ENCODE measurements at places on chromosomes 2 and 18. TPM values are rescaled to one million over a fixed set of nuclear protein-coding genes. Genes with fewer than 3 reads are reported as not detected.

DNA sequence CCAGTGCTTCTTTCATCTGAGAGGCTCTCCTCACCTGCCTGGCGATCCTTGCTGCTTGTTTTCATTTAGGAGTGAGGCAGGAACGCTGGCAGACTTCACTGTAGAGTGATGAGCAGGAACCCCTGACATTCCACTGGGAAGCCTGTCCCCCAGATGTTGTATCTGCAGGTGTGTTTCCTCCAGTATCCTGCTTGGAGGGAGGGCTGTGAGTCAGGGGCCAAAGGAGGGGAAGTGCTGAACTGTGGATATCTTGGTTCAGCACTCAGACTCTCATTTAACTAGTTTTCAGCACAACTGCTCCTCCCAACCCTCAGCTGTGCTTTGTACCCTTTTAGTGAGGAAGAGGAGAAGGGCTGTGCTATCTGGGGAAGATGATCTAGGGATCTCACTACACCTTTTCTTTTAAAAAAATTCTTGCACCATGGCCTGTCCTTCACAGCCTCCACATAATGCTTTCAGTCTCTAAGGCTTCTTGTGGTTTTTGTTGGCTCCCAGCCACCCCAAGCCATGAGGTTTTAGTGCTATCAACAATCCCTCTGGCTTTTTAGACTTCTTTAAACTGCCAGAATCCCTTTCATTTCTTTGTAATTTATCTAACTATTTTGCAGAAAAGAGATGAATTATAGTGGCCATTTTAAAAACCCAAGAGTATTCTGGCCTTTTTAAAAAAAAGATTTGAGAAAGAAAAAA, 11.2 kb downstream of the ANKAR start:
- peaks cover 1% of the 10 kb centered on the region for H3K4me1 ChIP-seq
- H3K27me3 ChIP-seq, result no peaks in the 10 kb centered on the region
- no peak overlapping the region for H3K27ac ChIP-seq
- no peak for DNase-seq
- H3K4me3 ChIP-seq, result no peak overlapping the region

DNA sequence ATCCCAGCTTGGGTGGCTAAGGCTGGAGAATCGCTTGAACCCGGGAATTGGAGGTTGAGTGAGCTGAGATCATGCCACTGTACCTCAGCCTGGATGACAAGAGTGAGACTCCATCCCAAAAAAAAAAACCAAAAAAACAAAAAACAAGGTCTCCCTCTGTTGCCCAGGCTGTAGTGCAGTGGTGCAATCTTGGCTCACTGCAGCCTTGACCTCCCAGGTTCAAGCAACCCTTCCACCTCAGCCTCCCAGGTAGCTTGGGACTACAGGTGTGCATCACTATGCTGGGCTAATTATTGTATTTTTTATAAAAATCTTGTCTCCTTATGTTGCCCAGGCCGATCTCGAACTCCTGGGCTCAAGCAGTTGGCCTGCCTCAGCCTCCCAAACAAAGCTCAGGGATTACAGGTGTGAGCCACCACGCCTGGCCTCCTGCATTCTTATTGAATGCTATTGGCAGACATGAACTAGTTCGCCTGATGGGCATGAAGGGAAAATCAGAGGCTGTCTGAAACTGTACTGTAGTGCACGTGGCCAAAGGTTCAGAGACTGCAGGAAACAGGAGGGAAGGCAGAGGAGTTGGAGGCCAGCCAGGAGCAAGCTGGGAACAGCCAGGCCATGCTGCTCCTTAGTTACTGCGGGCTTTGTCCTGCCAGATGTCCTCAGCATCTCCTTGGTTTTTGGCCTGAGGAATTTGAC, 16.0 kb upstream of the ASXL2 start:
- no peak overlapping the region for H3K4me3 ChIP-seq
- no peaks in the 10 kb centered on the region for H3K36me3 ChIP-seq
- no peak for DNase-seq
- H3K27me3 ChIP-seq, result peaks cover 4% of the 10 kb centered on the region

DNA sequence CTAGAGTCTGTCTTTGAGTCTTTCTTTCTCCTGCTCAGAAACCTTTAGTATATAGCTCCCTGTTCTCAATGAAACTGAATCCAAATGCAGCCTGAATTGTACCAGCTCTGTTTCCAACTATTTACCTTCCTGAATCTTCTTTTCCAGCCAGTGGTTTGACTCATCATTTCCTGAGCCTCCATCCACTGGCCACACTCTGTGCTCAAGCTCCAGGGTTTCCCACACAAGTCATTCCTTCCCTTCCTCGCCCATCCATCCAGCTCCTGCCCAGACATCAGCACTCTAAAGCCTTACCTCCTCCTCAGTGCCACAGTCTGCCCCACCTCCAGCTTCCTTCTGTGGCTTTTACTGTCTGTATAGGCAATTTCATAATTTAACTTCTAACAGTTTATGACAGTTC, 233.6 kb upstream of the RASGRP3 start:
- no peaks in the 10 kb centered on the region for H3K4me1 ChIP-seq
- H3K27me3 ChIP-seq, result peaks cover 2% of the 10 kb centered on the region
- DNase-seq, result no peak
- no peak overlapping the region for H3K4me3 ChIP-seq
- no peak overlapping the region for H3K27ac ChIP-seq
- no peaks in the 10 kb centered on the region for H3K36me3 ChIP-seq

The HIBCH gene
- 21.0 TPM for total RNA-seq

Data from CD4-positive, CD25-positive, alpha-beta regulatory T cell (primary cell).